ENCODE measurements at places on chromosomes 2 and 18.
A peak's percentile ranks its signal among the peaks of the same experiment; 100 is the strongest.

- H3K27me3 ChIP-seq = peaks cover 14% of the 10 kb centered on the region
- no peaks in the 10 kb centered on the region for H3K36me3 ChIP-seq
These were observed 20.2 kb downstream of the CHRNA1 start for GRCh38 chr2:174744111-174744510.

- no peaks in the 10 kb centered on the region for H3K4me1 ChIP-seq
- H3K36me3 ChIP-seq = no peaks in the 10 kb centered on the region
- no peak for DNase-seq
- no peaks in the 10 kb centered on the region for H3K27me3 ChIP-seq
These were observed 218.5 kb downstream of the KCNS3 start for GRCh38 chr2:18096836-18097405.

GRCh38 chr2:17107151-17107550 is 411.1 kb downstream of the RAD51AP2 start:
- no peaks in the 10 kb centered on the region for H3K4me1 ChIP-seq
- H3K27ac ChIP-seq = no peak overlapping the region
- H3K36me3 ChIP-seq = no peaks in the 10 kb centered on the region
- no peak for DNase-seq
- H3K4me3 ChIP-seq = no peak overlapping the region

DNA sequence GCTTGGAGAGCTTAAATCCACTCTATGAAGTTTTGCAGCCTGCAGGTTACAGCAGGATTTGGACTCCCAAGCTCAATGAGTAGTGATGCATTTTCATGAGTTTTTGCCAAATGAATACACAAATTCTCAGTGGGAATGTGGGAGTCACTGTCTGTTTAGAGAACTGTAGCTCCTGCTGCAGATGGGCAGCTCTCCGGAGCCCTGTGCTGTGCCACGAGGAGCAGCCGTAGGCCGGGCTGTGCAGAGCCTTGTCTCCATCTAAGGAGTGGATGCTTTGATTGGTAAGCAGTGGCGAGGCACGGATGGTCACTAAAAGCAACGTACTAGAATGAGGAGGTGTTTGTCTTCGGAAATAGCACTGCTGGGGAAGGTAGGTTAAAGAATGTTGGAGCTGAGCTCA is 96.0 kb upstream of the NFATC1 start:
- H3K4me3 ChIP-seq = no peak overlapping the region
- H3K4me1 ChIP-seq = no peaks in the 10 kb centered on the region
- no peak for DNase-seq
- H3K36me3 ChIP-seq = no peaks in the 10 kb centered on the region
- no peaks in the 10 kb centered on the region for H3K27me3 ChIP-seq

DNA sequence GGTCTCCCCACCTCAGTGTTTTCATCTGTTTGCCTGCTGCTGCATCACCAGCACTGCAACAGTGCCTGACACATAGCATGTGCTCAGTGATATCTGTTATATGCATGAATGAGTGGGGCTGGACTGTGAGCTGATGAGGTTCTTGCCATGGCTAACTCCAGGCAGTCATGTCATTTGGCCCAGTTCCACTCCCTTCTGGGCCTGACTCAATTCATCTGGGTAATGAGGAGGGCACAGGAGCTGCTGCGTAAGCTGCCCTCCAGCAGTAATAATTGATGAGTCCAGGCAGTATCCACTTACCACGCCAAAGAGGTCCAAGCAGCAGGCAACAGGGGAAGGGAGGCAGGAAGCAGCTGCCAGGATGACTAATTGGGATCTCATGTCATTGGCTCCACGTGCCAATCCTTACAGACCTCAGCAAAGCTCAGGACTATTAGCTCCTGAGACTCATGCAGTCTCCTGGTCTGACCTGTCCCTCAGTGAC is 34.1 kb upstream of the MAT2A start:
- no peak for DNase-seq
- no peaks in the 10 kb centered on the region for H3K4me1 ChIP-seq
- no peaks in the 10 kb centered on the region for H3K36me3 ChIP-seq

DNA sequence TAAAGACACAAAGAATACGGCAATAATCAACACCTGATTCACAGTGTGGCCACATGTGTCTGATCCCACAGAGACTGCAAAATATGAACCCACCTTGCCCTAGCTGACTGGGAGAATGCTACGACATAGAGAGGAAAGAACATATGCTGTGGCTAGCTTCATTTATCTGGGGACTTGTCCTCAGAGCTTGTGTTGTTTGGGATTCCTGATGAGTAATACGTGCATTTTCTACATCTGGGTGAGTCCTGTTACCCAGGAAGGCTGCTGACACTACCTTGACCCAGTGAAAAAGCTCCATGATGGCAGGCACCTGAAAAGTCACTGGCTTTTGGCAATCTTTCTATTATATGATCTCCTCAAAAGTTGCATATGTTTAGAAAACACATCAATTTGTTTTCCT is 427.7 kb upstream of the LYPD1 start:
- no peaks in the 10 kb centered on the region for H3K36me3 ChIP-seq
- no peak for DNase-seq
- no peaks in the 10 kb centered on the region for H3K4me1 ChIP-seq

- DNase-seq = no peak
- peak overlapping the region; percentile 60 for H3K4me3 ChIP-seq
- H3K4me1 ChIP-seq = peaks cover 15% of the 10 kb centered on the region
- H3K36me3 ChIP-seq = no peaks in the 10 kb centered on the region
These were observed 1.2 kb upstream of the MAPRE3 start for GRCh38 chr2:26969077-26969844.

DNA sequence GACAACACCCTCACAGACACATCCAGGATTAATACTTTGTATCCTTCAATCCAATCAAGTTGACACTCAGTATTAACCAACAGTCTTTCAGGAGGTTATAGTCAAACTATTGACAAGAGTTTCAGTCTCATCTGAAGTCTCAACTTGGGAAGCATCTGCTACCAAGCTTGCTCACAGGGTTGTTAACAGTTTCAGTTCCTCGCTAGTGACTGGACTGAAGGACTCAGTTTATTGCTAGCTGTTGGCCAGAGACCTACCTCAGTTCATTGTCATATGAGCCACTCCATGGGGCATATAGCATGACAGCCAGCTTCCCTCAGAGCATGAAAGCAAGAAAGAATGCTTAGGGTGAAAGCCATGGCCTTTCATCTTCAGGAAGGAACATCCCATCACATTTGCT is 228.6 kb downstream of the EPHA4 start:
- no peak overlapping the region for H3K4me3 ChIP-seq
- H3K36me3 ChIP-seq = no peaks in the 10 kb centered on the region
- no peak for DNase-seq
- no peaks in the 10 kb centered on the region for H3K27me3 ChIP-seq

GRCh38 chr18:58392324-58393000 is 236.4 kb downstream of the ALPK2 start:
- H3K36me3 ChIP-seq = no peaks in the 10 kb centered on the region
- H3K27ac ChIP-seq = no peak overlapping the region
- no peaks in the 10 kb centered on the region for H3K4me1 ChIP-seq
- no peaks in the 10 kb centered on the region for H3K27me3 ChIP-seq

DNA sequence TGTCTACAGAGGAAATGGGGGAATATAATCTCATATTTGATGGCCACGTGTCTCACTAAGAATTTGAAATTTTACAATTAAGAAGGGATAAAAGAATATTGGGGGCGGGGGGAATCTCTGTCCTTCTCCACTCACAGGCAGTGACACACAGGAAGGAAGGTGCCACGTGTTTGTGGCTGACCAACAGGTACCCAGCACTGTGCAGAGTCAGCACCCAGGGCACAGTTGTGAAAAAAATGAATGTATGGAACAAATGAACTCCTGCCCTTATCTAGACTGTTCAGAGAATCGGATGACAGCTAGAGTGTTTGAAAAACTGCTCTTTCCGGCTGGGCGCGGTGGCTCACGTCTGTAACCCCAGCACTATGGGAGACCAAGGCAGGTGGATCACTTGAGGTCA is 317.0 kb upstream of the MYT1L start:
- DNase-seq = no peak
- peaks cover 22% of the 10 kb centered on the region for H3K4me1 ChIP-seq
- no peak overlapping the region for H3K27ac ChIP-seq
- no peak overlapping the region for H3K4me3 ChIP-seq

DNA sequence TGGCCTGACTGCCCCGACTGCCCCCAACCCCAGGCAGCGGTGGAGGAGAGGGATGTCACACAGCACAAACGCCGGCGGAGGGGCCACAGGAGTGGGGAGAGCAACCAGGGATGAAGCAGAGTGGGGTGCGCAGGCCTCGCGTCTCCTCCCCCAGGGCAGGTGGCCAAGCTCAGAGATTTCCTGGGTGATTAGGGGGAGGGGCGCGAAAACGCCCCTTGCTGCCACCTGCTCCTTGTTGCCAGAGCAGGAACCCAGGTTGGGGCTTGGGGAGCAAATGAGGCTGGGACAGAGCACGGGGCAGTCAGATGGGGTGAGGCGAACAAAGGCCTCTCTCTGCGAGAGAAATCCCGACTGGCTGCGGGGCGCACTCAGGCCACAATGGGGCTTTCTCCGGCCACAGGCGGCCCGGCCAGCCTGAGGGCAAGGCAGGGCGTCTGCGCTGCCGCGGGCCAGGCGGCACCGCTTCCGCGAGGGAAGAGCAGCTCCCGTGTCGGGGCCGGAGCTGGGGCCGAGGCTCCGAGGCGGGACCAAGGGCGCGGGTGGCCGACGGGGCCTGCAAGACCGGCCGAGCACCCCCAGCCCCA is 11.5 kb downstream of the TEX44 start:
- no peak overlapping the region for H3K27ac ChIP-seq
- DNase-seq = no peak
- H3K4me1 ChIP-seq = peaks cover 3% of the 10 kb centered on the region
- peak overlapping the region; percentile 64 for H3K4me3 ChIP-seq
- H3K27me3 ChIP-seq = peaks cover 3% of the 10 kb centered on the region

- H3K4me1 ChIP-seq = no peaks in the 10 kb centered on the region
- no peak overlapping the region for H3K4me3 ChIP-seq
- no peak overlapping the region for H3K27ac ChIP-seq
- no peaks in the 10 kb centered on the region for H3K36me3 ChIP-seq
- no peak for DNase-seq
These were observed 73.6 kb downstream of the ARL6IP6 start for GRCh38 chr2:152791979-152792378.

GRCh38 chr18:35750929-35751328 is 169.4 kb downstream of the GALNT1 start:
- H3K36me3 ChIP-seq = no peaks in the 10 kb centered on the region
- no peaks in the 10 kb centered on the region for H3K27me3 ChIP-seq
- no peak overlapping the region for H3K4me3 ChIP-seq
- no peak for DNase-seq
- H3K4me1 ChIP-seq = no peaks in the 10 kb centered on the region
- H3K27ac ChIP-seq = no peak overlapping the region

DNA sequence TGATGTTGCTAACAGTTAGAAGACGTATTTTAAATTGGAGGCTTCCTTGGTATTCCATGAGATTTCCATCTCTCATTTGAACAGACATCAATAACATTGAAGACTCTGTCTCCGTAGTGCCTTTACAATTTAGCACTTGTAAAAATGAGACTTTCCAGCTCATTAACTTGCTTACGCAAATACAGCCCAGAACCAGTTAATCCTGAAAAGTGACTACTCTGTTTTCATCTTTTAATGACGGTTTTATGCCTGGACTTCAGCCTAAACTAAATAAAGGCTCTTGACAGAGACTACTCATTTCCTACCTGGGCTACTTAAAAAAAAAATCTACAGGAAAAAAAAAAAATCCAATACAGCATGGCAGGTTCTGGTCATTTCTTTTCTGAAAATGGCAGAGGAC is 148.6 kb downstream of the LRATD1 start:
- no peak overlapping the region for H3K4me3 ChIP-seq
- H3K27ac ChIP-seq = no peak overlapping the region
- H3K36me3 ChIP-seq = no peaks in the 10 kb centered on the region
- H3K27me3 ChIP-seq = no peaks in the 10 kb centered on the region
- no peaks in the 10 kb centered on the region for H3K4me1 ChIP-seq

DNA sequence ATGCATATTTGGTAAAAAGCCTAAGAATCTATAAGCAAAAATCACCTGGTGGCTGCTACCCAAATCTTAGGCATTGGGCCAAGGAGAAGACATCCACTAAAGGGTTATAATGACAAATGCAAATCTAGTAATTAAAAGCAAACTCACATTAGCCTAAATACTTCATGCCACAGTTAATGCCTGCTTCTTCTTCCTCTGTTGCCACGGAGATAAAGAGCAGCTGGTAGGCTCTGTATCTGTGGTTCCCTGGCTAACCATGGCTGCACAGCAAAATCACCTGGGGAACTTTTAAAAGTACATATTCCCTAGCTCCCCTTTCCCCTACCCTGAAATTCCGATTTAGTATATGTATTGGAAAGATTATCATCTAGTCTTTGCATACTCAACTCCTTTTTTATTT is 114.3 kb downstream of the LNPK start:
- H3K4me3 ChIP-seq = no peak overlapping the region
- H3K36me3 ChIP-seq = no peaks in the 10 kb centered on the region
- no peak overlapping the region for H3K27ac ChIP-seq
- peaks cover 6% of the 10 kb centered on the region for H3K27me3 ChIP-seq
- no peak for DNase-seq

DNA sequence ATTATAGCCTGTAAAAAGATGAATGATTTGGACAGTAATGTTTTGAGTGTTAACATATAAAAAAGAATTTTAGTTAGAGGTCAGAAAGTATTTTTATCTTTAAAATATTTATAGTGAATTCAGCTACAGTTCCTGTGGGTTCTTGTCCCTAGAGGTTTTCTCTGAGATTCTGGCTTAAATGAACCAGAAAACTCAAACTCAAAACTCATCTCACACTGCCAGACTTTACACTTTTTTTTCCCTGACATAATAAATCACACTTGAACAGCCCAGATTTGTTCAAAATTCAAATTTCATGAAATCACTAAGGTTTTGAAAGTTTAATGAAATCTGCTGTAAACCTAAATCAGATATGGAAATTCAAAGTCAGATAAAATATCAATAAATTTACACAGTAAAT is 92.3 kb downstream of the KCNH7 start:
- H3K36me3 ChIP-seq = no peaks in the 10 kb centered on the region

DNA sequence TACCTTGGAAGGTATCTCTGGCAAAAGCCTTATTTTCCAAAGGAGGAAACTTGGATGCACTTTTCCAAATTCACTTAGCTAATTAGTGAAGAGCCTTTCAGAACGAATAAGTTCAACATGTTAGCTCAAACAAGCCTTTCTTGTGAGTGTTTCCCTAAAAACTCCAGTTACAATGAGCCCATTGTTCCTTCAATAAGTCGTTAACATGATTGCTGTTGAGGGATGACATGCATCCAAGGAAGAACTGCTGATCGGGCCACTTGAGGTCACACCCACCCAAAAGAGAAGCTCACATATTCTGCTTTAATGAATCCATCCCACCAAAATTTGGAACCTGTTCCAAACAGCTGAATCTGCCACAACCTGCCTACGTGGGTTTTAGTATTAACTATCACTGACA is 48.1 kb upstream of the SLC35G4 start:
- H3K4me1 ChIP-seq = no peaks in the 10 kb centered on the region
- H3K27me3 ChIP-seq = peaks cover 2% of the 10 kb centered on the region
- DNase-seq = no peak
- no peak overlapping the region for H3K27ac ChIP-seq

GRCh38 chr2:203706403-203706802 is at the start of gene CD28:
TSS of gene CD28 (plus strand) at chr2:203706639. CDS start at chr2:203706697, 58 bp downstream.
- peak within 1 kb of the TSS; percentile 100 for H3K27ac ChIP-seq
- peak; percentile 88 for DNase-seq
- H3K4me3 ChIP-seq = peak within 1 kb of the TSS; percentile 89
- peaks cover 57% of the 10 kb centered on the region for H3K4me1 ChIP-seq

All from activated T-helper 2 cell treated with anti-CD3 and anti-CD28 coated beads, Interferon-gamma antibody, Interleukin-2, Interleukin-4, amounts not matched to agents 10 μg/mL and 5 μg/mL and 100 μg/mL, durations not matched to agents 14 hours and 24 hours and 36 hours (primary cell).